Astrocyte of the spinal cord (primary cell): ENCODE measurements at places on chromosomes 2 and 18.

GRCh38 chr2:134362152-134362668 lies 108.3 kb downstream of the MGAT5 start:
- no peak for DNase-seq

- no peak for DNase-seq
These were observed 8.1 kb upstream of the SSB start for GRCh38 chr2:169790581-169790980.

GRCh38 chr2:168643979-168644378 lies 158.5 kb upstream of the NOSTRIN start:
- DNase-seq, result peak; percentile 9

- DNase-seq, result no peak
These were observed 109.2 kb downstream of the DYSF start for GRCh38 chr2:71562518-71562917.

DNA sequence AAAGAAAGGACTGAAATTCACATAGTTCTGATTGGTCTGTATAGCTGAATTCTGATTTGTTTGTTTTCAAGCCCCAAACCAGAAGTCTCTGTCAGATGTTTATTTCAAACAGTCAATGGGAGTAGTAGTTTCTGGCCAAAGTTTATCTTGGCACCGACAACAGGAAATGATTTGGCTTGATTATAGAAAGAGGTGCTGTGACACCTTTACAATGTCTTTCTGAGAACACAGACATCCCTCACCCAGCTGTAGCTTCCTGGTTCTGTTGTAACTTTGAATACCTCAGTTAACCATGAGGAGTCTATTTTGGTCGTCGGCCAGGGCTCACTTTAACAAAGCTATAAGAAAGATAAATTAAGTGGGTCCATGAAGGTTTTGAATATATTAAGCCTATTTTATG lies 545.0 kb upstream of the ZNF804A start:
- peak; percentile 13 for DNase-seq

GRCh38 chr18:3067165-3067661 lies 54.3 kb upstream of the LPIN2 start:
- DNase-seq, result no peak

DNA sequence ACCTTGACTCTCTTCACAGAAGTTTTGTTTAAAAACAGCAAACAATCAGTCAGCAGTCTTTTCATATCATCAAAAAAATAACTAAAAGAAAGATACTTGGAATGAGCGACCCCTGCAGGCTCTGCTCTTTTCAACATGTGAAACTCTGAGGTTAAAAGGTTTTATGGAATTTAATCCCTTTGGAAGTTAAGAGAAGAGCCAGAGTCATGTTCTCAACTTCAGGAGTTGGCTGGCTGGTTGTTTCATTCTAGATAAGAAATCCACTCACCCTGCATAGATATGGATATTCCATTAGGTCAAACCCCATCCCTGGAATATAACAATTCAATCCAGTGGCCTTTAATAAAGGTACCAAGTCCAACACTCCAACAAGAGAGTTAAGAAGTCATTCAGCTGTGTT lies 115.6 kb upstream of the RMDN2 start:
- peak; percentile 77 for DNase-seq

DNA sequence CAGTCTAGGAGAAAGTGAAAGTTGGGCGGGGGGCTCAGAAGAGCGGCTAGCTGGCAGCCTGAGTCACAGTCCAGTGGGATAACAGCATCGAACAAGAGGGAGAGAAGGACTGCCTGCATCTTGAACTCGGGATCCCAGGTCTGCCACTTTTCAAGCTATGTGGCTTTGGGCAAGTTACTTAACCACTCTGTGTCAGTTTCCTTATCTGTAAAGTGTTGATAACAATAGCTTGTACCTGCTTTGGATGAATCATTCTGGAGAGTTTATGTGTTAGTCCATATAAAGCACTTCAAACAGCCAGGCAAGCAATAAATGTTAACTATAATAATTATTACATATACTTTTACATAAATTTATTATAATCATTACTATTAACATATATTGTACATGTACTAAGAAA lies 4.6 kb downstream of the DYSF start:
- no peak for DNase-seq

- no peak for DNase-seq
These were observed 33.6 kb upstream of the SNED1 start for GRCh38 chr2:240964704-240965295.

DNA sequence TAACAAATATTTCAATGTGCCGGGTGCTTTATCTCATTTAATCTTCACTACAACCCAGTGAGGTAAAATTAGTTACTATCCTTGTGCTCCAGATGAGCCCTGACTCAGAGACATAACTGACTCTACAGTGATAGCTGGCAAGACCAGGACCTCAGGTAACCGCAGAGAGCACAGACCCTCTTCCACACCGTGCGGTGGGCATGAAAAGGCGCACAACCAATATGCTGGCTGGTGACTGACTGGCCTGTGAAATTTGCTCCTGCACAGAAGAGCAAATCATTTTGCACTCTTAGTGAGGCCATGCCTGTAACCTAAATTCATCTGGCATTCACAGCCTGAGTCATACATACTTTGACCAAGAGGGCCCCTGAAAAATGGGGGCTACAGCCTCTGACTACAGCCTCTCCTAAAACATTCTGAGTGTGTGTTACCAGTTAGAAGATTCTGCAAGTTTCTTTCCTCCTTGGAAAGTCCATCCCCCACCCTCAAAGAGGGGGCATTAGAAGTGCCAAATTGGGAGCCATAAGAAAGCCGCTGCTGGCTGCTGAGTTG lies 22.4 kb upstream of the MSGN1 start:
- DNase-seq, result no peak

DNA sequence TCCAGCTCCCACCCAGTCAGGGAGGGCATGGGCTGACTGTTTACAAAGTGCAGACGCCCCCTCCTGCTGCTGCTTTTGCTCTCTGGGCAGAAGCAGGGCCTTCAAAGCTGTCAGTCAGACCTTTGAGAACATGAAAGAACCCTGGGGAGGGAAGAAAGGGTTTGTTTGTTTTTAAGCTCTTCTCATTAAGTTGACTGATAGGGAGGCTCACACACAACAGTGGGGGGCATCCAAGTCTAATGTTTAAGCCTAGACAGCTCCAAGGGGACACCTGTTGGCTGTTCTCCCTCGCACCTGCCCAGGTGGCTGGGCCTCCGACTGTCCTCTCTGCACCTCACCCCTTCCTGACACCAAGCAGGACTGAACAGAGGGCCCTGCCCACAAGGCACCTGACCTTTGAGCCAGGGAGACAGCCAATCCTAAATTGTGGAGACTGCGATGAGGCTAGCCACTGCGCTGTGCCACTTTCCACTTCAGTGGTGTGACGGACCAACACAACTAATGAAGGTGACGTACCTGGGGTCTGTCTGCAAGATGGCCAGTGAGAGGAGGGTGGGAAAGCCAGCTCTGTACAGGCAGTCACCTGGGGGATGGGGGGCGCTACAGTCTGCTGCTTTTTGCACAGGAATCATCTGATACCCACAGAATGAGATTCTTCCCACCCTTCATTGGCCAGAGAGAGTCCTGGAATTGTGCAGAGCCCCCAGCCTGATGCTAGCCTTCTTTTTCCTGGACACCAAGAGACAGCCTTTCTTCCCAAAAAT lies 16.3 kb downstream of the ST6GAL2 start:
- no peak for DNase-seq
